Stimulated activated CD4-positive, alpha-beta T cell treated with anti-CD3 and anti-CD28 coated beads, Interleukin-15, amount 100 ng/mL, for 24 hours (primary cell): ENCODE measurements at places on chromosomes 11 and 22.
A peak's percentile ranks its signal among the peaks of the same experiment; 100 is the strongest.

GRCh38 chr11:7677796-7678201, 4.5 kb upstream of the CYB5R2 start:
- DNase-seq = no peak

GRCh38 chr11:37184326-37184725, 586.3 kb upstream of the RAG2 start:
- no peak for DNase-seq

- DNase-seq = no peak
Observed at GRCh38 chr22:44098021-44098739, 74.1 kb downstream of the PARVB start.

DNA sequence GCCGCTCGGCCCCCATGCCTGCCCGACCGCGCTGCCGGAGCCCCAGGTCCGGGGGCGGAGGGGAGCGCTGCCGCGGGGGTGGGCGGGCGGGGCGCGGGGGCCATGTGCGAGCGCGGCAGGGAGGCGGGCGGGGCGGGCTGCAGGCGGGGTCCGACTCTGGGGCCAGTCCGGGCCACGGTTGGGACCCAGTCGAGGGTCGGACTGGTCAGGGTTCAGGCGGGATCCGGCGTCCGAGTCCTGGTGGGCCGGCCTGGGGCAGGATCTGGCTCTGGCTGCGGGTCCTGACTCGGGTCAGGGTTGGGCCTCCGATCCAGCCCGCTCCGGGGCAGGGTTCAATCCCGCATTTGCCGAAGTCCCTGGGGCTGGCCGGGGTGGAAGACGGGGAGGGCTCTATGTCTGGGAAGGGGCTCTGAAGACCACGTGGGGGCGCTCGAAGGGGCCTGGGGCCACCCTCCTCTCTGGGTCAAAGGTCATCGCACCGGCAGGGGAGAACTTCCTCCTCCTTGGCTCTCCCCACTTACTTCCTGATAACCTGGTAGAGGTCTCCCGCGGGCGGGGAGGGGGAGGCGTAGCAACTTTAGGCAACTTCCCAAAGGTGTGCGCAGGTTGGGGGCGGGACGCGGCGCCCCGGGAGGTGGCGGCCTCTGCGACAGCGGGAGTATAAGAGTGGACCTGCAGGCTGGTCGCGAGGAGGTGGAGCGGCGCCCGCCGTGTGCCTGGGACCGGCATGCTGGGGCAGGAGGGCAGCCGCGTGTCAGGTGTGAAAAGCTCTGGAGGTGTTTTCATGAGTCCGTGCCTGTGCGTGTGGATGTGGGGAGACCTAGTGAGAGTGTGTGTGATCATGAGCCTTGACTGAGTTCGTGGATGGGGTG, 603 bp downstream of the ESRRA start:
- peak; percentile 83 for DNase-seq

DNA sequence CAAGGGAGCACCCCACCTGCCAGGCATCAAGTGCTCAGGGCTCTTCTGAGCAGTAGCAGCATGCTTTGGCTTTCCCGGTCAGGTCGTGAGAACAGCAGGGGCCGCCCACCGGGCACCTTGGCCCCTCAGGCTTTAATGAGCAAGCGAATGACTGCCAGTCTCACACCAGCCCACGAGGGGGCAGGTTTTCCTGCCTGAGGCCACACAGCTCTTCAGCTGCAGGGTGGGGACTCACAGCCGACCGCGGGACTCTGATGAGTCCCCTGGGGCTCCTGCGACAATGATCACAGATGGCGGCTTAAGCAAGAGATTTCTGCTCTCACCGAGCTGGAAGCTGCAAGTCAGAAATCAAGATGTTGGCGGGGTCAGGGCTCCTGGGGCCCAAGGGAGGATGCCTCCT, 14.3 kb upstream of the FGF19 start:
- DNase-seq = peak; percentile 40

DNA sequence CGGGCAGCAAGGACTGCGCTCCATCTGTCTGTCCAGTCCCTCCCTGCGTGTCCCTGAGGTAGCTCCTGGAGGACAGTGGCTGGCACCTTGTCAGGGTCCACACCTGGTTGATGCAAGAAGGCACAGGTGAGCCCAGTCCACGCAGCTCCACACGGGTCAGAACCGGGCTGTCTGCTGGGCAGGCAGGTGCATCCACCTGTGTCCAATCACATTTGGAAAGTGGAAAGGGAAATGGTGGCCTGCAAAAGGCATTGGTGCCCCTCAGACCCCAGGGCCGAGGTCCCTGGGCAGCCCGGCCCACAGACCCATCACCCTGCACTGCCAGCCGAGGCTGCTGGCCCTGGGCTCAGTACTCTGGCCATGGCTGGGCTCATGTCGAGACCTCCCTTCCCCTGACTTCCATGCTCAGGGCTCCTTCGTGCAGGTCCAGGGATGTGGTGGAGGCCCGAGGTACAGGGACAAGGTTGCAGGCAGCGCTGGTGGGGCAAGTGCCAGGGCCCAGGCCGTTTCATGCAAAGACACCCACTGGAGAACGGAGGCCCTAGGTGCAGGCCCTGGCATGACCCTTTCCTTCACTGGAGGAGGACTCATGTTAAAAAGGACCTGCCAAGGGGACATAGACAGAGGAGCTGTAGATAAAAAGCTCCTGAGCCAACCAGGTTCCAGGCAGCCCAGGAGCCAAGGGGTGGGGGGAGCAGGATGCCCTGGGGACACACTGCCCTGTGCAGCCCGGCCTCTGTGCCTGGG, 38.9 kb upstream of the TH start:
- no peak for DNase-seq

GRCh38 chr22:24507716-24508115, 12.6 kb downstream of the UPB1 start:
- no peak for DNase-seq
